ENCODE measurements at places on chromosomes 6 and 20. TPM values are rescaled to one million over a fixed set of nuclear protein-coding genes. Genes with fewer than 3 reads are reported as not detected.

- DNase-seq = no peak
These were observed 73.9 kb upstream of the RBM24 start for GRCh38 chr6:17207281-17207680.

DNA sequence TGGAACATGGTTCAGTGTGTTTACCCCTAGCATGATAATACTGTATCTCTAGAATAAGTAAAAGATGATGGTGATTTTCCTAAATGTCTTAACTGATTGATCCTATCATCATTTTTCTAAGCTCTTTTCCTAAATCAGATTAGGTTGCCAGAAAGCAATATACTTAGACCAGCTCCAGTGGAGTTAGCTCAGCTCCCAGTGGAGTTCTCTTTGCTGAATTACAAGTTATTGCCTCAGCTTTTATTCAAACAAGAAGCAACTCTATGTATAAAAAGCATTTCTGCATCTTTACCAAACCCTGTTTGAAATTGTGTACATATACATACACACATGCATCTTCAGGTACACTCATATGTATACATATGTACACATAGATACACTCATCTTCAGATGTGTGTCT is 44.9 kb downstream of the SNX9 start:
- no peak for DNase-seq

DNA sequence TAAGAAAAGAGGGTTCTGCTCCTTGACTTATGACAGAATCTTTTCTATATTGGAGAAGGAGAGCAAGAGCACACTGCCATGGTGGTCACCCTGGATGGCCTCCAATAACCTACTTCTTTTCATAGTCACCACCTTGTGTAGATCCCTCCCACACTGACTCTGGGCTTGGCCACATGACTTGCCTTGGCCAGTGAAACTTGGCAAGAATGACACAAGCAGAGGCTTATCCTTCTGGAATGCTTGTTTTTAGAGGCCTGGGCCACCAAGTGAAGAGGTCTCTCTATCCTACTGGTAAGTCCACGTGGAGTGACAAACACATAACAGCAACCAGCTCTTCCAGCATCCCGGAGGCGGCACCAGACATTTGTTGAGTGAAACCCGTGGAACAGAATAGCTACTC is 349.4 kb upstream of the JARID2 start:
- DNase-seq = no peak

SLC22A2 gene
- total RNA-seq = not detected

RHAG gene
- not detected for total RNA-seq

TRIM27 gene
- total RNA-seq = 58.5 TPM

Data from lung microvascular endothelial cell (primary cell).